ENCODE measurements at places on chromosomes 16 and 17.

DNA sequence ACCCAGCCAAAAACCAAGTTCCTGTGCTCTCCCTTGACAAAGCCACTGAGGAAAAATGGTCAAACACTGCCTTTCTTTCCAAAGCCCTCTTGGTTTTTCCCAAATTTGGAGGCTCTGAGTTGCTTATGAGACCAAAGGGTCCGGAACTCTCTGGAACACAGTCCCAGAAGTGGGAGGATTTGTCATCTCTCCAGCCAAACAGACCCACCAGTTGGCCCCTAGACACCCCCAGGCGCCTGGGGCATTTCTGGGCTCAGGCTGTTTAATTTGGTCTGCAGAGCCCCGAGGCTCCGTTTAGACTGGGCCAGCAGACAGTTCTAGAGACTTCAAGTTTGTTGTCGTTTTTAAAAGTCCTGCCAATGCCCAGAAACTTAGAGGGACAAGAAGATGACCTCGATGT lies 239.1 kb downstream of the SEC14L1 start:
- no peak for DNase-seq

GRCh38 chr16:1175566-1176279 lies 22.8 kb downstream of the CACNA1H start:
- DNase-seq, result no peak

DNA sequence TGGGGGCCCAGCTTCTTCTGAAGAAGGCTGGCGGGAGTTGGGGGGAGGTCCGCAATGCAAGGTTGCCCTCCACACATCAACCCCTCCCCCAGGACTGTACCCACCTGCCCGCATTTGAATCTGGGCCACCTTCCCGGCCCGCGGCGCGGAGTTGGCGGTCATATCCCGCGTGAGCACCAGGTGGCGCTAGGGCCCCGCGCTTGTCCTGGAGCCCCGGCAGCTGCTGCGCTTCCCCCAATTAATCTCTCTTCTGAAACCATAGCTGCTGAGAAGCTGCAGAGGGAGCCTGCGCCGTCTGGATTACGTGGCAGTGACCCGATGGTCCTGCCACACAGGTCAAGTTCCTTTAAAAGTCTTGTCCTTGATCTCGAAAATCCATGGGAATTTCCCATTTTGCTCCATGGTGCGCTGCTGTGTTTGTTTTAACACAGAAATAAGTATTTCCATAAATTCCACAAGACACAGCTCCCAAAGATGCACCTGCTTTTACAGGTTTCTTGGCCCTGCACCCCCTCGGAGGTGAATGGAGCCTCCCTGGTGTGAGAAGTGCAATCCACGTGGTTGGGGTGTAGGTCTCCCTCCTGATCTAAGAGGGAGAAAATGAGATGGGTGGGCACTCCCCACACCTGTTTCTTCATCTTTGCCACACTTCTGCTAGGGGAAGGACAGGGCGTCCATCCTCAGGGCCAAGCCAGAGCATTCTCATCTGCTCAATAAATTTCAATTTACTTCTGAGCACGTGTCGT lies 22.1 kb downstream of the COX4I1 start:
- DNase-seq, result peak; percentile 63

- DNase-seq, result no peak
Observed at GRCh38 chr16:86258713-86259112, 251.6 kb upstream of the FOXF1 start.

DNA sequence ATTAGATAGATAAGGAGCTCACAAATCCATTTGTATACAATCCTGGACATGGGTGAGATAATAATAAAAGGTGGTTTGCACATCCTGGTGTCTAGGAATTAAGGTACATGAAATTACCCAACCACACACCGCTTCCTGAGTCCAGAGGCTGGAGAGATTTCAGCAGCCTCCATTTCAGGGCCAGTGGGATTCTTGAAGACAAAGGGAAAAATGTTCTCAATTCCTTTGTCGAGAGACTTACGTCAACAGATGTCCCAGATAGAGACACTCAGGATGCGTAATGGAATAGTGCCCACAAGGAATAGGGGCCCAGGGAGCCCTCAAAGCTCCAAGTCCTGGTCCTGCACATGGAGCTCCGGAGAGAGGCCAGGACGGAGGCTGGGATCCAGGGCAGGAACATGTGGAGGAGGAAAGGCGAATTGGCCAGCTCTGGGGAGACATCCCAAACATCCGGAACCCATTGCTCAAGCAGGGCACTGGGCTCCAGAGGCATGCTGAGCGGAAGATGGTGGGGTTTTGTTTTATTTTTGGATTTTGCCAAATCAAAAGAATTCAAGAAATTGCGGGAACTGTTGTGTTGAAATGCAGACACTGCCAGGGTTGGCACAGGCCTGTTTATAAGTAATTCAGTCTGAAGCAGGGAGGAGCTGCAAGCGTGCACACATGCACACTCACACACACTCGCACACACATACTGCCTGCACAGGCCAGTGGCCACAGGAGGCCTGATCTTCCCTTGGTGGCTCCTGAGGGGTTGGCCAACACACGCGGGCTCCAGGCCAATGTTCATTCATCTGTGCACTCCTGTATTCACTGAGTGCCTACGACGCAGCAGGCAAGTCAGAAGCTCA lies 97.2 kb downstream of the NOG start:
- no peak for DNase-seq

DNA sequence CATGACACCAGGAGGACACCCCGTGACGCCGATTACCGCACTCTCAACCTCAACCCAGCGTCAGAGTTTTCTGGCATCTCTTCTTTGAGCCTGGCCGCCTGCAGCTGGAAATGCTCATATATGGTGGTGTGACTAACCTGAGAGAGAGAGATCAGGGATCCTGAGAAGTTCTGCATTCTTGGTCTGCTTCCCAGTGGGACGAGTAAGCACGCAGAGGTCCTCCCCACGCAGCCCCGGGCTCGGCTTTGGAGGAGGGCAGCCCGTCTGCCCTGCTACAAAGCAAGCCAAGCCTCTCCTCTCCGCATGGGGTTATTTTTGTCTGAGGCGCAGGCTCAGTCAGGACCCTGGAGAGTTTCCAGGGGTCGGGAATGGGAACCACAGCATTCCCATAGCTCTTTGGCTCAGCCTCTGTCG lies 16.5 kb downstream of the CRISPLD2 start:
- no peak for DNase-seq

GRCh38 chr16:67833415-67834241 lies 8.5 kb upstream of the THAP11 start:
- DNase-seq, result peak; percentile 81

DNA sequence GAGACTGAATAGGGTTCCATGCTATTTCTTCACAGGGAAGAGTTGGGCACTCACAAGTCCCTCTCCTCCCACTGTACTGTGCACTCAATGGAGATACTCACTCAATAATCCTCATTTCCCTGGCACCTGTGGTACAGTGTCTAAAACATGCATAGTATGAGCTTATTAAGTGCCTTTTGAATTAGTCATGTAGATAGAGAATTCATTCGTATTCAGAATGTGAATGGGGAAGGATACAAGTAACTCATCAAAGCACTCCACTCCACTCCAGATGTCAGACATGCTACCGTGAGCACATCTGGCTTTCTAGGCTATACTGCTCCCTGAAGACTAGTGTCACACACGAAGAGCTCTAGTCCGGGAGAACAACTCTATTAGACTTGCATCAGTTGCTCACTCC lies 6.3 kb downstream of the C17orf75 start:
- DNase-seq, result no peak

DNA sequence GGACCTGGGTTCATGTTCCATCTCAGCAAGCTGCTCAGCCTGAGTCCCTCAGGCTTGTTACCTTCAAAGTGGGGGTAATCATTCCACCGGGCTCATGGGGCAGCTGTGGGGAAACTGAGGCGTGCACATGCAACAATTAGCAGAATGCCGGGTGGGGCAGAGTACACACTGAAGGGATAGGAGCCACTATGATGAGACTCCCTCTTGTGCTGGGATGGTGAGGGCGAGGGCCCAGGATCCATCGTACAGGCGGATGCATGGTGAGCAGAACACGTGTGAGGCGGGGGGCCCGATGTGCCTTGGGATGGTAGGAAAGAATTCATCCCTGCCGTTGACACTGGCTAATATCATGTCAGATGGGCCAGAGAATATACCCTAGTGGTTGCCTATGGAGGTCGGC lies 25.5 kb upstream of the MAP3K14 start:
- no peak for DNase-seq

- DNase-seq, result no peak
Observed at GRCh38 chr17:73142872-73143381, 21.9 kb upstream of the SSTR2 start.

- DNase-seq, result no peak
Observed at GRCh38 chr16:87762620-87763019, 3.2 kb downstream of the KLHDC4 start.

- no peak for DNase-seq
Observed at GRCh38 chr16:88349153-88349902, 33.4 kb upstream of the ZNF469 start.

DNA sequence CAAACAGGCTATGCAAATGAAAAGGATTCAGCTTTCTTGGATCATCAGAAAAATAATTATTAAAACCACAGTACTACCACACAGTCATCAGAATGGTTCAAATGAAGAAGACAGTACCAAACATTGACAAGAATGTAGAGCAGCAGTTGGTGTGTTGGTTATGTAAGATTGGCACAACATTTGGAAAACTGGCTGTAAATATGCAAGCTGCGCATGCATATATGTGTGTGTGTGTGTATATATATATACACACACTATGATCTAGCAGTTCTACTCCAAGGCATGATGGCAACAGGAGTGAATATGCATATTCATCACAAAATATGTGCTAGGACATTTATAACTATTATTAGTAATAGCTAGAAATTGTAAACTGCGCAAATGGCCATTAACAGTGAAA lies 34.4 kb upstream of the PHAF1 start:
- DNase-seq, result no peak

- no peak for DNase-seq
Observed at GRCh38 chr16:79768276-79768970, 167.9 kb upstream of the MAF start.

GRCh38 chr16:84047206-84047605 lies 4.6 kb upstream of the SLC38A8 start:
- DNase-seq, result no peak

GRCh38 chr16:80231888-80232287 lies 308.9 kb upstream of the DYNLRB2 start:
- DNase-seq, result no peak

DNA sequence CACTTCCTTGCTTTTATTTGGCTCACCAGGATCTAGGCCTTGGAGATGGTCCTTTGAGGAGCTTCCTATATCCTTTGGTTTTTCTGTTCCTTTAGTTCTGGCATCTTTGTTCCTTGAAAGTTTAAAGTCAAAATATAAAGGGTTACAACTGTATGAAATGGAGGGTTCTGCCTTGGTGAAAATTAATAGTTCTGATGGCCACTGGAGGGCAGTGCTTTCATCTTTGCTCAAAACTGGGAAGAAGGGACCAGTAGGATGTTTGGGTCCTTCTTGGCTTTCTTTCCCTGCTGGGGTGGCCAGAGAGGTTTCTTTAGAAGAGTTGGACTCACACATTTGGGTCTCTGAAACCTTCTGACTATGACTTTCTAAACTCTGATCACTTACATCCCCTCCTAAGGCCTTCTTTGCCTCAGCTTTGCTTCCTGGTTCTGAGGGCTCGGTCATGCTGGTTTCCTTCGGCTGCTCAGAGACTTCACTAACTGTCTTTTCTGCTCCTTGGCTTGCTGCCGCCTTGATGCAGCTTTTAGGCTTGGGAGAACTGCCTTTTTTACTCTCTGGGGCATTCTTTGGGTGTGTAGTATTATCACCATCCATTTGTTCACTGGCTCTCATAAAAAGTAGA lies 10.9 kb upstream of the ITGA2B start:
- no peak for DNase-seq

DNA sequence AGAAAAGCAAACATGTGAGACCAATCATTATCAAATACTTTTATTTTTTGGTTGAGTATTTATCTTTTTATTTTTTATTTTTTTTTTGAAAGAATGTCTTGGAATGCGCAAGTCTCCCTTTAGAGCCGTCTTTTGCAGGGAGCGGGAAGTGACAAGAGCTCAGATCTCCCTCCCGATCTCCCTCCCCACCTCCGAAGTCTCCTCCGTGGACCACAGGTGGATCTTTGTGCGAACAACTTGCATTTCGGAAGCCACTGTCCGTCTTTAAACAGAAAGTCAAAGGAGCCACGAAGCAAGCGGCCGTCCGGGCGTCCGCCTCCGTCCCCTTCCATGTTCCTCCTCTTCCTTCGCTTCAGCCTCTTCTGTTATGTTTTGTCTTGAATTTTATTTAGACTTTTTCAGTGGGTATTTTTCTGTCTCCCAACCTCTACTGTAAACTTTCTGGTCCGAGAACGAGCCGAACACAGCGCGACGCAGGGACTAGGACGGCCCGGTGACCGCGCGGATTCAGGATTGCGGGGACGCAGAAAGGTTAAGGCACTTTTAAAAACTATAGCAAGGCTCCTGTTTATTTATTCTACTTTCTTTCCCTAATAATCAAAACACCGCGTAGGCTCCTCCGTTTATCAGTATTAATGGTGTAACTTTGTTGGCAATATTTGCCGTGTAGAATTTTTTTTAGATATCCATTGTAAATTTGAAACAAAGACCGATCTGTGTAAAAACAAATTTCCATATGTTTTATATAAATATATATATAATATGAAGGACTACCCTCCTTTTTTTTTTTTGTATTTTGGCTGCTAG lies 3.3 kb downstream of the FOXF1 start:
- no peak for DNase-seq

DNA sequence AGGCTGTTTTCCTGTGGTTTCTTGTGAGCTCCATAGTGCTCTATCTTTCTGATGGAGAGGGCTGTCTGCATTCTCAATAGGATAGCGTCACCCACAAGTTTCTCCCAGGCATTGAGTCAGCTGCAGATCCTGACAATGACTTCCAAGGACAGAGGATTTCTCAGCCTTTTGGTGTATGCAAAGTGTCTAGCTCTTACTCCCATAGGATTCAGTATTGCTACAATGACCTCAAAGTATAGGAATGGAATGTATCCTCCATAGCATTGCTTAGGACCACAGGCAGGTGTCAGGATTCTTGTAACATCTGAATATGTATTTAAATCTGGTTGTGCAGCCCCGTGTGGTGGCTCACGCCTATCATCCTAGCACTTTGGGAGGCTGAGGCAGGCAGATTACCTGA lies 32.3 kb downstream of the SMIM36 start:
- DNase-seq, result no peak

DNA sequence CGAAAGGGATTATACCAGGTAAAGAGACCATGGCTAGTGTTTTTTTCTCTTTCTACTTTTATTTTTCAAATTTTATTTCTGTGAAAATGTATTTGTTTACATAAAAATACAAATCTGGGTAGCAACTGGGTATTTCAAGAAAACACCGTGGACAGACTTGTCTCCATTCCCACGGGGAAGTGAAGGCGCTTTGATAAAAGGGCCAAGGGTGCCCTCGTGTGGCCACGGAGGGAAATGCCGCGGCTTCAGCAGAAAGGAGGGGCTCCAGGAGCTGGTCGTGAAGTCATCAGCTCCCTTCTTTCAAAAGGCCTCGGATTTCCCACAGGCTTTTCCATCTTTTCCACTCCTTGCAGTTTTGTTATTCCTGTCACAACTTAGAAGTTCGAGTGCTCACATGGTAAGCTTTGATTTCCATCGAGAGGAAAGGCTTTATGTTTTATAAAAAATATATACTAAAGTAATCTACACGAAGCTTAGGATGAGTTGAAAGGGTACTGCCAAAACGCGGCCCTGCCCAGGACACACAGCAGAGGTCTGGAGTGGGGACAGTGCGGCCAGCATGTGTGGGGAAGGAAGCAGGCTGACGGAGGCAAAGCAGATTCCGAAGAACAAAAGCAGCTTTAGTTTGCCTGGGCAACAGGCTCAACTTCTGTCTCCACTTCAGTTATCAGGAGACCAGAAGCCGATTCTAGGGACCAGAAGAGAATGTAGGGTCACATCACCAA lies 15.3 kb upstream of the MNT start:
- peak; percentile 87 for DNase-seq

GRCh38 chr16:57354311-57354710 lies 4.3 kb upstream of the CCL22 start:
- DNase-seq, result no peak

GRCh38 chr16:23950898-23951297 lies 115.1 kb downstream of the PRKCB start:
- DNase-seq, result no peak

Measured in activated CD4-positive, CD25-positive, alpha-beta regulatory T cell (primary cell).